HCT116 (cell line): ENCODE measurements at places on chromosomes 5 and 9.

DNA sequence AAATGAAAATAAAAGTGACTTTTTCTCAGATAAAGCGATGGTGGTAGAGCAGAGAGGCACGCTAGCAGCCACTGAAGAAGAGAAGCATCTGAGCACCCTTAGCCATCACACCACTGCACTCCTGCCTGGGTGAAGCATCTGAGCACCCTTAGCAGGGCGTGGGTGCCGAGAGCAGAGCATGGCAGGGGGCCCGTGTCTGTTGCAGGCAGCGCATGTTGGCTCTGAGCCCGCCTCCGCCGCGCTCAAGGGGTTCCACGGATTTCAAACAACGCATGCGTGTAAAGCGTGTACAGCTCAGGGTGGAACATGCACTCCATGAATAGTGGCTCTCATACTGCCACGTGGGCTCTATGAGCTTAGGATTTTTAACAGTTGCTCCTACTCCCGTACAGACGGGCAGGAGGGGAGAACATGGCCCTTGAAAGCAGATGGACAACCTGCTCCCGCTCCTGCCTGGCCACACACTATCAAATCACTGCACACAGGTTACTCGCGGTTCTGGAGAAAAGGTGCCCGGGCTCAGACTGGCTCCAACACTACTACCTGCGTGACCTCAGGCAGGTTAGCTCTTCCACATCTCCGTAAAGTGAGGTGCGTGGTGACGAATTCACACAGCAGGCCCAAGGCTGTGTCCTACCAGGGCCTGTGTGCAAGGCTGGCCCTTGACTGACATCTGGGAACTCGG, 12.1 kb downstream of the LRRC14B start:
- no peak for DNase-seq

DNA sequence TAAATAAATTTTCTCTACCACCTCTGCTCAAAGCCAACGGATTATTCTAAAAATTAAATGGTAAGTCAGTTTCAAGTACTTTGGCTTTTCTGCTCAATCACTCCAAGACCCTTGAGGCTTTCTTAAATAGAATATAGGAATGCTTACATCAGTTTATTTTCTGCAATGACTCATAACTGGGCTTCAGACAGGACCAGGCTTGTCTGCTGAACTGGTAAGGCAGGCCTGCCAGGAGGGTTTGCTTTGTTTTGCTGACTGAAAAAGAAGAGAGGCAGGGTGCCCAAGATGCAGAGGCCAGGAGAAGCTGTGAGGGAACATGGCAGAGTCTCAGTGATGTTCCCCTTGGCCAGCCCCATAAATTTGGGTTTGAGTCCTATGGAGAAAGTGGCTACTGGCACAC, 60.3 kb upstream of the EPB41L4A start:
- DNase-seq: no peak

DNA sequence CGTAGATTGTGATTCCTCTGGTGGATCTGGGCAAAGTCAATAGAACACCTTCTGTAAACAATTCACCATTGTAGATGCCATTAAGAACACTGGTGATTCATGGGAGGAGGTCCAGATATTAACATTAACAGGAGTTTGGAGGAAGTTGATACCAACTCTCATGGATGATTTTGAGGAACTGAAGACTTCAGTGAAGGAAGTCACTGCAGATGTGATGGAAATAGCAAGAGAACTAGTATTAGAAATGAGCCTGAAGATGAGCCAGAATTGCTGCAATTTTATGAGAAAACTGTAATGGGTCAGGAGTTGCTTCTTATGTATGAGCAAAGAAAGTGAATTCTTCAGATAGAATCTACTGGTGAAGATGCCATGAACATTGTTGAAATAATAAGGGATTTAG, 26.9 kb downstream of the TCERG1 start:
- DNase-seq: no peak

- no peak for DNase-seq
These were observed 1.2 kb upstream of the GPBP1 start for GRCh38 chr5:57172466-57173318.

GRCh38 chr5:155147222-155147621, 133.7 kb downstream of the KIF4B start:
- DNase-seq: no peak

DNA sequence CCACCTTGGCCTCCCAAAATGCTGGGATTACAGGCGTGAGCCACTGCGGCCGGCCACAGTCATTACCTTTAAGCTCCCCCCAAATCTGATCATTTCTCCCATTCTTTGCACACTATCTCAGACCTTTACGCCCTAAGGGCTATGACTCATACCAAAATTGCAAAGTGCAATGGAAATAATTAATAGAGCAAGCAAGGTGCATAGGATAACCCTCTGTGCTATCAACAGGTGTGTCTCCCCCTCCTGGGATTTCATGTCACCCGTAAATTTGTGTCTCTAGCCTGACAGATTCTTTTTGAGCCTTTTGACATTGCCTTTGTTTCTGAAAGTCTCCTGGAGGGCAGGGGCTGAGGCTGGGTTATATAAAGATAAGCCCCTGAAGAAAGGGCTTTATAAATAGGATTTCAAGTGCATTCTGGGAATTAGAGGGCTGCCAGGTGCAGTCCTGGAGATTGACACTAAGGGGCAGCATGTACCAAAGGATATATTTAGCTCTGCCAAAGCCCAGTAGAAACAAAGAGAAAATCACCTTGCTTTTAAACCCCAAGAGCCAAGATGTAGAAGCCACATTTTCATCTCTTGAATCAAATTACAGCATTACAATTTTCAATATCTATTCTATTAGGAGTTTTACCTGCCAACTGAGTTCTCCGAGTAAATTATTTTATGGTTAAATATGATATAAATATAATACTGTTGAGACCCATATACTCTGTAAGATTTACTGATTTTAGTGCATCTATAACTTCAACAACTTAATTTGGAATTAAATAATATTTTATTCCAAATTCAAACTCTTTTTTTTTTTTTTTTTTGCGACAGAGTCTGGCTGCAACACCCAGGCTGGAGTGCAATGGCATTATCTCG, 18.2 kb downstream of the S100Z start:
- DNase-seq: peak; percentile 63

DNA sequence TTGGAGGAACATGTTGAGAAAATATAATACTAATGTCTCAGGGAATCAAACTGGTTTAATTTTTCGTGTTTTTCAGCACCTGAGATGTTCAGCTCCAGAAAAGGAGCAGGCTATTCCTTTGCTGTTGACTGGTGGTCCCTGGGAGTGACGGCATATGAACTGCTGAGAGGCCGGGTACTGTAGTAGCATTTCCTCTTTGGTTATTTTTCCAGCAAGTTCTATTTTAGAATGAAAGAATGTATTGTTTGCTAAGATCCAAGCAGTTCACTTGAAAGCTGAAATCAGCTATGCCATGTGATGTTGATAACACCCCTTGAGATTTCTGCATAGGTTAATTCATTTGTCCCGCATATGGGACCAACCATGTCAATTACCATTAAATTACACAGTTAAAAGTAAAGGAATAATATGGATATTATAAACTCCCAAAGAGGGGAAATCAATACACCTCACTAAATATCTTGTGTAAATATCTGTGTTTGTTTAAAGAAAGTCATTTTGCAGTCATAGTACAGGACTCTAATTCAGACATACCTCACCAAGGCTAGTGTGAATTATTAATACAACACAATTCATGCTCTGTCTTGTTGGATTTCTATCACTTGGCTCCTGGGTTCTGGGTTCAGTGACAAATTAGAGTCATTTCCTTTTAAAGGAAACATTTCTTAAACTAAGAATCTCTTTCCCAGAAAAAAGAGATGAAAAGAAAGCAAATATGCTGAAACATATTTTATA, 126.8 kb downstream of the STK32A start:
- no peak for DNase-seq
